ENCODE measurements at places on chromosomes 3 and 15.

GRCh38 chr15:100192097-100193080 lies 149.4 kb downstream of the ADAMTS17 start:
- DNase-seq, result no peak

DNA sequence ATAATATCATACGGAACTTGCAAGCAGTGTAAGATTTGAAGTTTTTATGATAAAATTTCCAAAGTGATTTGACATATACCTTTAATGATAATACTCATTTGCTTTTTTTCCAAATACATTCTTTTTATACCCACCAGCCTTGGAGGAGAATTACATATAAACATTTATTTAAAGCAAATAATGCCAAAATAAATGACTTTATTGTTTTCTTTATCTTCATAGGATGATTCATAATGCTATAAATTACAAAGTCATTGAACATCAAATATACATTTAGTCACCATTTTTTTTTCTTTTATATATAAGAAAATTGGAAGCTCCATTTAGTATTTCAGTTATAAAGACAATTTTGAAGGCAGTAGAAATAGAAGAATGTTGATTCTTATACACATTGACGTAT lies 450.9 kb downstream of the NAALADL2 start:
- DNase-seq, result no peak

DNA sequence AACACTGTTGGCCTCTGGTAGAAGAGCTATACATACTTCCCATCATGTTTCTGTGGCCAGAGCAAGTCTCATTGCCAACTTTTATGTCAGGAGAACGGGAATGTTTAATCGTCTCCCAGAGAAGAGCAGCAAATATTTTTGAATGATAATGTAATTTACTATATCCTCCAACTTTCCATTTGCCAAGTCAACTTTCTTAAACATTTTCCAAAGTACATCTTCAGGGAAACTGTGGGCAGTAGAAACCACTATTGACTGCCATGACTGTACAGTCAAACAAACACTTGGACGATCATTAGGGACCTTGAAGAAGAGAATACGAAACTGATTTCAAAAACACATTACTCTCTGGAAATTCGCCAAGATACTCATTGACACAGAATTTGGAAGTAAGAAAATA lies 201.5 kb downstream of the GABRB3 start:
- DNase-seq, result no peak

DNA sequence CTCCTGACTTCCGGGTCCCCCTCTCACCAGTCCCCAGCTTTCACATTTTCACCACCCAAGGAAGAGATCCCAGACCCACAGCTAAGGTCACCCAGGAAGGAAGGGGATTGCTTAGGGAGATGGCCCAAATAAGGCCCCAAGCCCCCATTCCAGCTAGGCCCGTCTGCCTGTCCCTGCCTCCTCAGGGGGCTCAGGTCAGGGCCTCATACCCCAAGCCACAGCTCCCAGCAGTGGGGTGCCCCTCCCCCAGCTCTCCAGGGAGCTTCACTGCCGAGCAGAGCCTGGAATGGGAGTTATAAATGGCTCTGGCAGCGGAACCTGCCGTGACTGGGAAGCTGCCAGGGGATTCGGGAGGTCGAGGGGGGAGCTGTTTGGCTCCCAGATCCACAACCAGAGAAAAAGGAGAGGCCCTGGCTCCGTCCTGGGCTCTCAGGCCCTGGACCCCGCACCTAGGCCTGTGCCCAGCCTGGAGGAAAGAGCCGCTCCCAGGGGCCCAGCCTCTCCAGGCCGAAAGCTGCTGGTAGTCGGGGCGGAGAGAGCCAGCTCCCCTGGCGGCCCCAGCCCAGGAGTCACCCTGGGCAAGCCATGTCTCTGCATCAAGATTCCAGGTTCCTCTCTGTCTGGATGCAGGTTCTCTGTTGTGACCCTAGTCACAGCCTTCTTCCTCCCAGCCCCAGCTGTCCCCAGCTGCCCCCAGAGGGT lies 550 bp downstream of the CCDC9B start:
- no peak for DNase-seq

GRCh38 chr15:76941636-76942035 lies 10.1 kb downstream of the RCN2 start:
- DNase-seq, result no peak

- no peak for DNase-seq
Measured at GRCh38 chr3:190122198-190122771, 1.6 kb upstream of the P3H2 start.

DNA sequence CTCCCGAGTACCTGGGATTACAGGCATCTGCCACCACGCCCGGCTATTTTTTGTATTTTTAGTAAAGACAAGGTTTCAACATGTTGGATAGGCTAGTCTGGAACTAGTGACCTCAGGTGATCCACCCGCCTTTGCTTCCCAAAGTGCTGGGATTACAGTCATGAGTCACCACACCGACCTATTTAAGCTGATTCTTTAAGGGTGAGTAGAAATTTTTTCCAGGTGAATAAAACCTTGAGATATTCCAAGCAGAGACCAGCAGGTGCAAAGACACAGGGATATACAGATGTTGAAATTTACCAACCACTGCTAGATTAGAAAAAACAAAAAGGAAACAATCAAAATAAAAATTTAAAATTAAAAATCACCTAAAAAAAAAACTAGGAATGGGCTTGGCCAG lies 74.4 kb upstream of the CHRNB4 start:
- no peak for DNase-seq

DNA sequence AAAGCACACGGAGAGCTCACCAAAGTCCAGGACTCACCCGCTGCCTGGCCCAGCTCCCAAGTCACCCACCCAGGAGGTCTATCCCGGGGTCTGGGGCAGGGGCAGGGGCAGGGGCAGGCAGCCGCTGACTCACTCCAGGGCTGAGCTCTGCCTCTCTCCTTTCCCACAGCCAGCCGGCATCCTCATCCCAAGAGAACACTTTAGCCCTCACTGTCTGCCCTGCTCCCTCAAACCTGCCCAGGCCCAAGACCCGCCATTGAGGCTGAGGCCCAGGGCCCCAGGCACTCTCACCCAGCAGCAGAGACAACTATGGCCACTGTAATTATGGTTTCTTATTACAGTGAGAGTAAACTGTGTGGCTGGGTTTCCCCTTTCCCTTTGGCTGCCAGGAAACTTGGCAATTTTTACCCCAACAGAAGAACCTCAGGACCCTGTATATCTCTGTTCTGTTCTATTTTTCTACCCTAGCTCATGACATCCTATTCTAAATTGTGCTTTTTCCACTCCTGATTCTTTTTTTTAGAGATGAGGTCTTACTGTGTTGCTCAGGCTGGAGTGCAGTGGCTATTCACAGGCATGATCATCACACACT lies 53.0 kb downstream of the IQSEC1 start:
- no peak for DNase-seq

DNA sequence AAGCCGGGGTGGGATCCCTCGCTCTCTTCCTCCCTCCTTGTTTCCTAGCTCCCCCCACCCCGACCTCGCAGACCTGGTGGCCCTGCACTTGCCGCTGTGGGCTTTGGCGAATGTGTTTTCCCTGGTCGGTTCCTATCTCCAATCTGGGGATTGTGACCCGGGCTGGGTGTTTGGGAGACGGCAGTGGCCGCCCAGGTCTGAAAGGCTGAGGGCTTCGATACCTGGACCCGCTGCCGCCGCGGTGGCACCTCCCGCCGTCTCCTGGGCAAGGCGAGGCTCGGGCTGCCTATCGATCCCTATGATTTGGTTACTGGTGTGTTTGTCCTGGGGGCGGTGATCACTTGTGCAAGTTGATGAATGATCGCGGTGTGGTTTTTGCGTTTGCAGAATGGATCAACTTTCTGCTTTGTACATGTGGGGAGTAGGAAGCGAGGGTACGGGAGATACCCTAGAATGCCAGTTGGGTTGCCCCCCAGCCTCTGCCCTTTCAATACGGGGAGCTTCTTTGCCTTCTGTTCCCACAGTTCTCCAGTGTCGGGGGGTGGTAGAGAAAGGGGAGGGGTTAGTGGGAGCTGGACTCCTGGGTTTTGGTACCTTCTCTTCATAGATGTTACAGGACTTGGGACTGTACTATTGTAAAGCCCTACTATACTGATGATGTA lies 3.0 kb downstream of the BBX start:
- DNase-seq, result no peak

- no peak for DNase-seq
Measured at GRCh38 chr3:95338446-95338845, 1275.6 kb downstream of the NSUN3 start.

GRCh38 chr3:37546876-37547275 lies 314.8 kb upstream of the CTDSPL start:
- no peak for DNase-seq

- no peak for DNase-seq
Measured at GRCh38 chr15:36426691-36427090, 152.7 kb upstream of the CDIN1 start.

DNA sequence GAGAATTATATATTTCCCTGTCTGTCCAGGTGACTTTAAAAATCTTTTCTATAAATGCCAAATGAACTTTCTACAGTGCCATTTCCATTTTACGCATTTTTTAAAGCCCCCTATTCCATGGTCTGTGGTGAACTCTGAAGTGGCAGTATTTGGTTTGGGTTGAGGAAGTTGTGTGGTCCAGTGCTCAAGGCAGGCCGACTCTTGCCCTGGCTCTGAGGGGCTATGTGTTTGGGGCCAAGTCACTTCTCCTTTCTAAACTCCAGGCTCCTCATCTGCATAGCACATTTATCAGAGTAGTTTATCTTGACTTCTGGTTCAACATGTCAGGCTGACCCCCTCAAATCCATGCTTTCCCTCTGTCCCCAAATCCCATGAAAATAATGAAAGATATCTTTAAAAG lies 14.1 kb downstream of the TTC21A start:
- no peak for DNase-seq

- DNase-seq, result no peak
Measured at GRCh38 chr3:66138336-66139313, 82.2 kb upstream of the SLC25A26 start.

- DNase-seq, result no peak
Measured at GRCh38 chr15:86178845-86179244, 99.2 kb downstream of the AGBL1 start.

DNA sequence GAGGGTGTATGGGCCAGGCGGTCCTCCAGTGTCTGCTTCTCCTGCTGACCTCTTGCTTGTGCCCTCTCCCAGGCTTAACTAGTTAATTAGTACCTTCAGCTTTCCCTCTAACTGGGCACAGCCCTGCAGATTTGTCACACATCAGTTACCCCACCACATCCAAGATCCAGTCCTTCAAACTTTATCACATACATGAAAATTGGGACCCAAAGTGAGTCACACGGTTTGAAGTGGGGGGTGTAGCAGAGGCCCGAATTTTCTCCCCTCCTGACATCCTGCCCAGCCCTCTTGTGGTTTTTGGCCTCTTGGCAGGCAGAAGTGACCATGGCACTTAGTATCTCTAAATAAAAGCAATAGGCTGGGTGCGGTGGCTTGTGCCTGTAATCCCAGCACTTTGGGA lies 3.9 kb downstream of the MAPKAPK3 start:
- no peak for DNase-seq

- DNase-seq, result no peak
Measured at GRCh38 chr15:60128000-60128376, 123.9 kb downstream of the FOXB1 start.

GRCh38 chr15:32982001-32982400 lies 212.5 kb downstream of the FMN1 start:
- no peak for DNase-seq

- no peak for DNase-seq
Measured at GRCh38 chr15:36734366-36734765, 154.9 kb downstream of the CDIN1 start.

- no peak for DNase-seq
Measured at GRCh38 chr3:40615918-40616819, 91.4 kb downstream of the ZNF621 start.

- DNase-seq, result no peak
Measured at GRCh38 chr15:91694131-91694830, 159.2 kb upstream of the SLCO3A1 start.

GRCh38 chr3:127716384-127716783 lies 43.6 kb downstream of the ABTB1 start:
- no peak for DNase-seq

- DNase-seq, result no peak
Measured at GRCh38 chr3:58952128-58952917, 97.5 kb downstream of the CFAP20DC start.

DNA sequence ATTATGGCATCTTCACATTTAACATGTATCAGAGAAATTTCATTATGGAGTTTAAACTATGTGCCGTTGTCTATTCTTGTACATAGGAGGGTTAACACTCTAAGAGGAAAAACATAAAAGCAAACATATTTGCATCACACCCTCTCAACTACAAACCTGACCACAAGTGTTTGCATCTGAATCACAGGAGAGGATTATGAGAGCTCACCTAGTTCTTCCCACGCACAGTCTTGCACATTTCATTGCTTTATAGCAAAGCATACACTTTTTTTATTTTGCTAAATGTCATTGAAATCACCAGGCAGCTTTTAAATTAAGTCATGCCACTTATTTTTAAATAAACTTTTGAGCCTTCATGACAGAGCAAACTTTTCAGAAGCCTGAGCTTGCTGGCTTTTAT lies 12.5 kb downstream of the TRAT1 start:
- no peak for DNase-seq

- no peak for DNase-seq
Measured at GRCh38 chr15:60679256-60679655, 200.3 kb upstream of the ICE2 start.

DNA sequence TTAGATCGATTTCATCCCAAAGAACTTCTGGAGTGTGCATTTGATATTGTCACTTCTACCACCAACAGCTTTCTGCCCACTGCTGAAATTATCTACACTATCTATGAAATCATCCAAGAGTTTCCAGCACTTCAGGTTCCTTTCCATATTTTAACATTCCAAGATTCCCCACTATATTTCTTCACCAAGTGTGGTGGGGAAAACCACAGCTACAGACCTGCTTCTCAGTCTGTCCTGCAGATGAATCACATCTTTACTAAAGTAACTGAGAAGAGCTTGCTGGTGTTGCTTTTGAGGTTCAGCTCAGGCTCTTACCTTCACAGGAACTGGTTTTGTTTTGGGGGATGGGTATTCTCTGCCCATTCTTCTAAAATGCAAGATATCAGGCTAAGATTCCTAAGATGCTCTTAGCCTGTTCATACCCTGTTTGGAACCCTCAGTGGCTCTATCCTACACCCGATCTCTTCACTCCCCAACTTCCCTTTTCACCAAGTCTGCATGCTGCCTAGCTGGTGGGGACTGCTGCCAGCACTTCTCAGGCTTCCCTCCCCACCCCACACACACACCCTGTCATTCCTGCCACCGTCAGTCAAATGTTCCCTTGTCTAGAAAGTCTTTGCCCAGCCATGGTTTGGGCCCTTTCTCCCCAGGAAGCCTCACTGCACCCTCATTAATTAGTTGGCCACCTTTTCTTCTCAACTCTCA lies 30.8 kb downstream of the SRP14 start:
- DNase-seq, result no peak
